Stimulated activated CD8-positive, alpha-beta memory T cell treated with anti-CD3 and anti-CD28 coated beads, Interleukin-4, amount 100 ng/mL, for 4 hours (primary cell): ENCODE measurements at places on chromosomes 12 and 14.

DNA sequence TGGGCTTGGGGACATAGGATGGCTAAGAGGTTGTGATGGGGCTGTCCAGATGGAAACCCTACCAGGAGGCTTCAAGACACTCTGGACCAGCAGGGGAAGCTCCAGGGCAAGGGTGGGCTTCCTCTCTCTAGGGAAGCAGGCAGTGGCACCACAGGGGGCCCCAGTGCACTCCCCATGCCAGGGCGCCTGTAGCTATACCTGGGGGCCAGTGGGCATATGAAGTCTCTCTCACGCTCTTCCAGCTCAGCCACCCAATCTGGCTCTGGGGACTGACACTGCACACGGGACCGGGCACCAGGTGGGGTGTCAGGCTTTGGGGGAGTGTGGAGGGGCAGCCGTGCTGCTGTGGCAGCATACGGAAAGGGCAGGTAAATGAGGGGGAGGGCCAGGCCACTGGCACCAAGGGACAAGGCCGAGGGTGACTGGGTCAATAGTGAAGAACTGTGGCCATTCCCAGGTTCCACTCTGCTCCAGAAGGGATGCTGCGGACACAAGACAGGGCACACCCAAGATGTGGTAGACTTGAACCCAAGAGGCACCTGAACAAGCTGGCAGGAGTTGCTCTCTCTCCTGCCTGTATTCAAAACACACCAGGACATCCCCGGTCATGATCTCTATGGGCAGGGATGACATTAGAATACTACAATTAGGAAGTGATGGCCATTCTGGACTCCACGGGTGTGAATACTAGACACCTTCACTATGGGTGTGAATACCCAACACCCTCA, 27.5 kb downstream of the RFLNA start:
- no peak for DNase-seq

GRCh38 chr12:114665411-114666260, 18.3 kb downstream of the TBX3 start:
- DNase-seq = no peak

DNA sequence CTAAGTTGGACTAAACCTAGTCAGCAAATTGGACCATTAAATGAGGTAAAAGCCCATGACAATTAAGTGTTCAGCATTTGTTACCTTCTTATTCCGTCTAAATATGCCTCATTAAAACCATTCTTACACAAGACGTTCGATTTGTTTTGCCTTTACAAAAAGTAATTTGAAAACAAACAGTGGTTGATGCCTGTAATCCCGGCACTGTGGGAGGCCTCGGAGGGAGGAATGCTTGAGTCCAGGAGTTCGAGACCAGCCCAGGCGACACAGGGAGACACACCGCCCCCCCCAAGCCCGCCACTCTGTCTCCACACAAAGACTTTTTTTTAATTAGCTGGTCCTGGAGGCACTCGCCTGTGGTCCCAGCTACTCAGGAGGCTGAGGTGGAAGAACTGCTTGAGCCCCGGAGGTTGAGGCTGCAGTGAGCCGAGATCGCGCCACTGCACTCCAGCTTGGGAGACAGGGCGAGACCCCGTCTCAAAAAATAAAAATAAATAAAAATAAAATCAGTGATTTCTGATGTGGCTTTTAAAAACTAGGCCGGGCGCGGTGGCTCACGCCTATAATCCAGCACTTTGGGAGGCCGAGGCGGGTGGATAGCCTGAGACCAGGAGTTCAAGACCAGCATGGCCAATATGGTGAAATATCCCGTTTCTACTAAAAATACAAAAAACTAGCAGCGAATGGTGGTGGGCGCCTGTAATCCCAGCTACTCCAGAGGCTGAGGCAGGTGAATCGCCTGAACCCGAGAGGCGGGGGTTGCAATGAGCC, 856 bp upstream of the EIF4B start:
- no peak for DNase-seq

- peak; percentile 31 for DNase-seq
Observed at GRCh38 chr14:24052656-24053547, 1.1 kb downstream of the CARMIL3 start.

DNA sequence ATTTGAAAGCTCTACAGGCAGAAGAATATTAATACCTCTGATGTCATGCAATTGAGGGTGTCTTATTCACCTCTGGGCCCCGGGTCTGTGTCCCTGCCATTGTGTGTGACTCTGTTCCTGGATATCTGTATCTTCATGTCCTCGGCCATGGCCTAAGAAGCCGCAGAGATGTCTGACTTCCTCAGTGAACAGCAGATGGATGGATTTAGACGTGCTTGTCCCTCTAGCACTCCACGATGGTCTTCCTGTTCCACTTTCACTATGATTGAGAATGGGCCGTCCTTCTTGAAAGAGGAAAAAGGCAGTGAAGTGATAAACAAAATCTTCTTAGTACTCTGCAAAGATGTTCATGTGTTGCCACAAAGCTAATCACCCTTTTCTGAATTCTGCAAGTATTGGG, 217.4 kb downstream of the SLC41A2 start:
- no peak for DNase-seq

DNA sequence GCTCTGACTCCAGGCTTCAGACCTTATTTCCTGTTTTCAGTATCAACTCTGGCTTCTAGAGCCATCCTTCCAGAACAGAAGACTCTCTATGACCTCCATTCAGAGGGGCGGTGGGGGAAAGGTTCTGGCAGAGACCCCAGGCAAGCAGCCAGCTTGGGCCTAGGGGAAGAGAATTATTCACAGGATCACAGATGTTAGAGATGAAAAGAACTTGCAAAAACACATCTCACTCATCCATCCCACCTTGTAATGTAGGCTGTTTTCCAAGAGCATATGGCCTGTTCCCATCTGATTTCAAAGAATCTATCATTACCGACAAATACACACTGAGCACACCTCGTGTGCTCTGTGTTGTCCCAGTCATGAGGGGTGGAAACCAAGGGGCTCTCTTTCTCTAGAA, 131.9 kb downstream of the GRIN2B start:
- no peak for DNase-seq

- DNase-seq = no peak
Observed at GRCh38 chr12:16076557-16076956, 165.4 kb downstream of the DERA start.

DNA sequence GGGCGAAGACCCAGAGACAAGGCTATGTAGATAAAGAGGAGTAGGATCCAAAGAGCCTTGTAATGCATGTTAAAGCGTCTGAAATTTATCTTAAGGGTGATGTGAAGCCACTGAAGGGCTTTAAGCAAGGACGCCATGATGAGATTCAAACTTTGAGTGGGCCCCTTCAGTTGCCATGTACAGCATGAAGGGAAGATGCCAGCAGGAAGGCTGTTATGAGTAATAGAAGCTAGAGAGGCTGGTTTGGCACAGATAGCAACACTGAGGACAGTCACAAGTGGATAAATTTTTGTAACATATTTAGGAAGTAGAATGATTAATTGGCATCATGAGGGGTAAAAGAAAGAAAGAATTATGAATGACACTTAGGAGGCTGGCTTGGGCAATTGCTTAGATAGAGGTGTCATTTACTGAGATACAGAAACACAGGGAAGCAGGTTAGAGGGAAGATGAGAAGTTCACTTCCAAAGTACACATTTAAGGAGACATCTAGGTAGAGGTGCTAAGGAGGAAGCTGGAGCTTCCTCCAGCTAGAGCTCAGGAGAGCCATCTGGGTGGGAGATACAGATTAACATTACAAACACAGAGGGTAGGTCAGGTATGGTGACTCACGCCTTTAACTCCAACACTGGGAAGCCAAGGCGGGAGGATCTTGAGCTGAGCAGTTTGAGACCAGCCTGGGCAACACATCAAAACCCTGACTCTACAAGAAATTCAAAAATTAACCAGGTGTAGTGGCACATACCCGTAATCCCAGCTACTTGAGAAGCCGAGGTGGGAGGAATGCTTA, 13.7 kb downstream of the ATG2B start:
- no peak for DNase-seq

DNA sequence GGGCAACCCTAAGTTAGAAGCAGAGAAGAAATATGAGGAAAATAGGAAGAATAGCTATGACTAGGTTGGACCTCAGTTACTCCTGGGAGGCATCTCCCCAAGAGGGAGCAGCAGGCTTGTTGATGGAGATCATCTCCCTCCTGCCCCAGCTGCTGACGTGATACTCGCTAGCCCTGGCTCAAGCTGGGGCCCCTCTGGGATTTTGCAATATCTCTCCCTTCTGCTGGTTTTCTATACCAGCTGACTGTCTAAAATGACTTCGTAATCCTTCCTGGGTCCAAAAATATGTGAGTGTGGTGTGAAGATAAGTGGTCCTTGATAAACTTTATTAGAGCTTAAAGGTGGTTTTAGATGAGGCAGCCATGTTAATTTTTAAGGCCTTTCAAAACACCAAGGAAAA, 4.5 kb upstream of the HECTD4 start:
- DNase-seq = no peak

DNA sequence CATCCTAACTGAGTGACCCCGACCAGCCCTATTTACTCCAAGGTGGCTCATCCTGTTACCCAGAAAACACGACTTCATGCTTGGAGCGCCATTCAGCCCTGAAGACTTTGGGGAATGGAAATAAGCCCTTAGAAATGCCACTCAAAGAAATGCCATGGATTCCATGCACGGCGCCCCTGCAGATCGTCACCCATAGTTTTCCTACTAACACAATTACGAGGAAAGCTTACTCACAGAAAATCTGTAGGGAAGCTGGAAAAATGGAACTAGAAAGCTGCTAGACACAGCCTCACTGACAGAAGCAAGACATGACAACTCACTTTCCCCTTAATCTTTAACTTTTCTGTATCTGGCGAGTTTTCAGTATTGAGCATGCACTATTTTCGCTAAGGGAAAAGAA, 19.5 kb downstream of the NUAK1 start:
- no peak for DNase-seq

DNA sequence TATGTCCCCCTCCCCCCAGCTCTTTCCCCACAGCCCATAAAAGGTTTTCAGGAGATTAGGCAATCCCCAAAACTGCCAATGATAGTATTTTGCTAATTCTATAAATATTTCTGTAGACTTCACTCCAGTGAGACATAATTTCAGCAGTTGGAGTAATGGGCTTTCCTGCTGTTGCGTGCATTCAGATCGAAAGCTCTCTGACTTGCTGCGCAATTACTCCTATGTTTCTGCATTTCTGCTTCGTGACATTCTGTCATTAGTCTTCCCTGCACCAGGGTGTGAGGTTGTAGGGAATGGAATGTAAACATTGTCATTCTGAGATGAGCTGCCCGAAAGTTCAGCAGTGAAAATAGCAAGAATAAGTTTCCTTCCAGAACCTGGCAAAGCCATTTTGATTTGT, 58.2 kb downstream of the SAMD4A start:
- no peak for DNase-seq

DNA sequence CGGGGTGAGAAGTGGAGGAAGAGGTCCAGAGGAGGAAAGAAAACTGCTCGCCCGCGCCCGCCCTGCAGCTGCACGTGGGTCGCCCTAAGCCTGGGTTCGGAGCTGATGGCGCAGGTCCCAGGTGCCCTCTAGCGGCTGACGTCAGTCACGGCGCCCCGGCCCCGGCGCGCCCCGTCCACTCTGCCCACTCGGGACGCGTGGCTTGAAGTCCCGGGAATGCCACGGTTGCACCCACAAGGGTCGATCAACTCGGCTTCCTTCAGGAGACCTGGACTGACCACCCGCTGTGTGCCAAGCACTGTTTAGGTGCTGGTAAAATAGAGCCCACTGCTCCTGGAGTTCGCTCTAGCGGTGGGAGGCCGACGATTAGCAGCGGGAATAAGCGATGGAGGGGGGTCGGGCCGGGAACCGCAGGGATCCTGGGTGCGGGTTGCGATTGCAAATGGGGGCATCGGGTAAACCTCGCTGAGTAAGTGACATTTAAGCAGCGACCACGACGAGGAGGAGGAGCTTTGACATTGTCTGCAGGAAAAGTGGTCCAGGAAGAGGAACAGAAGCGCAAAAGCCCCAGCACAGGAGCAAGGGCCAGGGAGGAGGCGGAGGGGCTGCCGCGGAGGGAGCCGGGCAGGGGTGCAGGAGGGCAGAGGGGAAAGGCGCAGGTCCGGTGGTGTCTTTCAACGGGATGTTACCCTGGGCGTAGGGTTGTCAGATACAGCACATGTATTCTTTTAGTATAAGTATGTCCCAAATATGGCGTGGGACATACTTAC, 5.1 kb upstream of the ZNF839 start:
- DNase-seq = peak; percentile 63

DNA sequence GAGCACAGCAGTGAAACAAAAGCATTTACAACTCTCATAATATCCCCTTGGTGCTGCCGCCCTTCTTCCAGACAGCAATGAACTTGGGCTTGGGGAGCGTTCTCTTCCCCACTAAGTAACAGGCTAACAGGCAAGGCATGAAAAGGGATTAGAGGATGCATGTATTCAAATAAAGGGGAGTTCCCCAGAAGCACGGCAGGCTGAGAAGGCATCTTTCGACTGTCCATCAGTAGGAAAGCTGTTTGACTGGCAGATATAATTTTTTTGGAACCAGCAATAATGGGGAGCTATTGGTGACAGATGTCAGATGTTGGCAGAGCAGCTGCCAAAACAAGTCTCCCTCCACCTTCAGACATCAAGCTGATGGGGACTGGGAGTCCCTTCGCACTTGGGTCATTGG, 9.2 kb upstream of the TIGAR start:
- DNase-seq = no peak

DNA sequence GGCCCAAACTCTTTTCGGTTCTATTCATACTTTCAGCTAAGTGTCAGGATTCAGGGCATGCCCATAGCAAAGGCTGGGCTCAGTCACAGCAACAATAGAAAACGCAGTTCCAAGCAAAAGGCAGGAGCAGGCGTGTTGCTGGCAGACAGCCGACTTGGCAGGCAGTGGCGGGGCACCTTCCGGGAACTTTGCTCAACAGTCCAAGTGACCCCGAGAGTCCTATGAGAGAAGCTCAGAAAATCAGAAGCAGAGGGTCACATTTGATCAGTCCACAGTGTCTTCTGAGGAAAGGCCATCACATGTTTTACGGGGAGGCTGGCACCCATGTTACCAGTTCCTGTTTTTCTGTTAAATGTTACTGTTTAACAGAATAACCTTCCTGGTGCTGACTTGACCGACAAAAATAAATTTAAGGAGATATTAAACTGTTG, 115.0 kb downstream of the DACT1 start:
- DNase-seq = no peak

- no peak for DNase-seq
Observed at GRCh38 chr12:32091696-32092095, 15.0 kb upstream of the BICD1 start.

DNA sequence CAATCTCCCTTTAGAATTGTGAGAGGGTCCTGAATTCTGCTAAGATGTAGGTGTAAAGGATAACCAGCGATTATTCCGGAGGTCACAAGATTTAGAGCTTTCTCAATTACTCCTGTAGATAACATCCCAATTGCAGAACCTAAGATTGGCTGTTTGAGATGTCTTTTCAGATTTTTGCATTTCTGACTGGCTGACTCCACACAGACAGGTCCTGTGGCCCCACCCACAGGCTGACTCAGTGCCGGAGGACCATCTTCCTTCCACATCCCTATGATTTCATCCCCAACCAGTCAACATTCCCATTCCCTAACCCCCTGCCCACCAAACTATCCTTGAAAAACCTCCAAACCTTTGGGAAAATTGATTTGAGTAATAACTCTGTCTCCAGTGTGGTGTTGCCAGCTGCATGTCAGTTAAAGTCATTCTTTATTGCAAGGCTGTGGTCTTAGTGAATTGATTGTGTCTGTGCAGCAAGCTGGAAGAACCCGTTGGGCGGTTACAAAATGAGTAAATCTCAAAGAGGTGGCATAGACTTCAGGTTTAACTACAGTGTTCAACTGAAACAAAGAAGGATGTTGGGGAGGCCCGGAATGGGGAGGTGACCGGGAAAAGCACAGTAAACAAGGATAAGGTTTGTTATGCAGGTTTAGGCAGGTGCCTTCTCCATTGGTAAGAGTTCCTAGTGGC, 10.6 kb downstream of the FNTB start:
- DNase-seq = no peak
